NAMALWA (cell line): ENCODE measurements at places on chromosomes 11 and 22.

DNA sequence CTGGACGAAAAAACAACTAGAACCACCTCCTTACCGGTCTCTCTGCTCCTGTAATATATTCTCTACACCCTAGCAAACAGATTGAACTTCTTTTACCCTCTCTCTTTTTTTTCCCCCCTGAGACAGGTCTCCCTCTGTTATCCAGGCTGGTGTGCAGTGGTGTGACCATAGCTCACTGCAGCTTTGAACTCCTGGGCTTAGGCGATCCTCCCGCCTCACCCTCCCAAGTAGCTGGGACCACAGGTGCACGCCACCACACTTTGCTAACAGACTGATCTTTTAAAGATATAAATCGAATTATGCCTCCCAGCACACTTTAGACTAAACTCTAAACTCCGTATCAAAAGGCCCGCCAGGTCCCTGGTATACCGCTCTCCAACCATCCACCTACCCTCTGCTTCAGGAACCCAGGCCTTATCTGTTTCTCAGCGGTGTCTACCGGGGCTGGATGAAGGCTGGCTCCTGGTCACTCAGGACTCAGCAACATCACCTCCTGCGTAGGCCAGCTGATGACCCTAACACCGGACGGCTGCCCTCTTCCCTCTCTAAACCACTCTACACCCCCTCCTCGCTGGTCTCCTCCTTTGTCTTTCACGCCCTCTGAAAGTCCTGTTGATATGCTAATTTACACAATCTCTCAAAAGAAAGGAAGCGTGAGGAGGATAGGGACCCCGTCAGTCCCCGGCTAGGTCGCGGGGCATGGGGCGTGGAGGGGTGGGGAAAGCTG, 745 bp downstream of the C22orf39 start:
- no peak for DNase-seq

DNA sequence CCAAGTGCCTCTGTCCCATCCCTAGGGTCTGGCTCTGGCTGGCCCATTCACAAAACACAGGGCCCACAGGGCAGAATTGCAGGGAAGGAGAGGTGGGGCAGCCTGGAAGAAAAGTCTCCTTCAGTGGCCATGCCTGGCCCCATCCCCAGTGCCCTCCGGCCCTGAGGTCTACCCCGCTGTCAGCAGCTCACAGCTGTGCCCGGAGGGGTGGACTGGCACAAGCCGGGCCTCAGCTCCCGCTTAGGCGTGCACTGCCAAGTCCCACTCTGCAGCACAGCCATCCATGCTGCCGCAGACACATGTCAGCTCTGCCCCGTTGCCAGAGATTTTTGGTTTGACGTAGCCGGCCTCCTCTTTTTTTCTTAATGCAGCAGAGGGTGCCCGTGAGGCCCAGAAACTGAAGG, 3.9 kb upstream of the SCN2B start:
- DNase-seq: peak; percentile 78

- DNase-seq: no peak
These were observed 30.6 kb upstream of the DRD2 start for GRCh38 chr11:113505541-113506375.

- DNase-seq: no peak
These were observed 168.1 kb downstream of the ST3GAL4 start for GRCh38 chr11:126523441-126524205.

- DNase-seq: peak; percentile 71
These were observed 18.3 kb downstream of the PRSS23 start for GRCh38 chr11:86818462-86819192.

- no peak for DNase-seq
These were observed 728.8 kb downstream of the NELL1 start for GRCh38 chr11:21398195-21398594.

DNA sequence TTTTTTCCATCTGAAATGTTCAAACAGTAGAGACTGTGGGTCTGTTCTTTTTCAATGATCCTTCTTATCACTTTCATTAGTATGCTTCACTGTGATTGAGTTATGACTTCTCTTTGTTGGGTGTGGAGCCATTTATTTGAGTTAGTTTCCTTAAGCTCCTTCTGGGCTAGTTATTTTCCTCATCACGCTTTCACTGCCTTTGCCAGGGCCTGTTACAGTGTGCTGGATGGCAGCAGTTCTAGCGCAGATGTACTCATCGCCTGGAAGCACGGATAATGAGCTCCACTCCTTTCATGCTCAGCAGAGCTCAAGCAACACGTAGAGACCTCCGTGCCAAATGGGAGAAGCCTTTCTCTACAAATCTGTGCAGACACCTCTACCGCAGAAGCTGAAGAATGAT, 7.0 kb upstream of the ARHGAP42 start:
- no peak for DNase-seq

- DNase-seq: no peak
These were observed 35.4 kb upstream of the AMOTL1 start for GRCh38 chr11:94732617-94733281.

DNA sequence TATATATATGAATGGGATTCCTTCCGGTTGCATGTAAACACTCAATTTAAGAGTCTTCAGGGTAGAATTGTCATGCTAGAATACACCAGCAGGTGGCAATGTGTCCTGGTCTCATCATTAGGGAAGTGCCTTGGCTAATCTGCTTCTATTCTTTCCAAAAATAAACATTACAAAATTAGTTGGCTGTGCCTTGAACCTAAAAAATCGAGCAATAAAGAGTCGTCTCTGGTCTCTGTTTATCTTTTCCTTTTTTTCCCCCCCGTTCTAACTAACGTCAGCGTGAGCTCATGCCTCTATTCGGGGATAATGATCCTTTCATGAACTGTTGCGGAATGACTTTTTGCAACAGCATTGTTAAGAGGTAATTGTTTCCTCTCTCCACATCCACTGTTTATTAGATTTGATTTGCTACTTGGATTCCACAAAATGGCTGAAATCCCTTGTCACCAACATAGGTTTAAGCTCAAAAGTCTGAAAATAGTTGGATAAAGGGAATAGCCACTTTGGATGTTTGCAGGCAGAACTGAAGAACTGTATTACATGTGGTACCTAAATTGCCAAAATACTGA, 1.2 kb upstream of the ARHGEF12 start:
- peak; percentile 88 for DNase-seq

DNA sequence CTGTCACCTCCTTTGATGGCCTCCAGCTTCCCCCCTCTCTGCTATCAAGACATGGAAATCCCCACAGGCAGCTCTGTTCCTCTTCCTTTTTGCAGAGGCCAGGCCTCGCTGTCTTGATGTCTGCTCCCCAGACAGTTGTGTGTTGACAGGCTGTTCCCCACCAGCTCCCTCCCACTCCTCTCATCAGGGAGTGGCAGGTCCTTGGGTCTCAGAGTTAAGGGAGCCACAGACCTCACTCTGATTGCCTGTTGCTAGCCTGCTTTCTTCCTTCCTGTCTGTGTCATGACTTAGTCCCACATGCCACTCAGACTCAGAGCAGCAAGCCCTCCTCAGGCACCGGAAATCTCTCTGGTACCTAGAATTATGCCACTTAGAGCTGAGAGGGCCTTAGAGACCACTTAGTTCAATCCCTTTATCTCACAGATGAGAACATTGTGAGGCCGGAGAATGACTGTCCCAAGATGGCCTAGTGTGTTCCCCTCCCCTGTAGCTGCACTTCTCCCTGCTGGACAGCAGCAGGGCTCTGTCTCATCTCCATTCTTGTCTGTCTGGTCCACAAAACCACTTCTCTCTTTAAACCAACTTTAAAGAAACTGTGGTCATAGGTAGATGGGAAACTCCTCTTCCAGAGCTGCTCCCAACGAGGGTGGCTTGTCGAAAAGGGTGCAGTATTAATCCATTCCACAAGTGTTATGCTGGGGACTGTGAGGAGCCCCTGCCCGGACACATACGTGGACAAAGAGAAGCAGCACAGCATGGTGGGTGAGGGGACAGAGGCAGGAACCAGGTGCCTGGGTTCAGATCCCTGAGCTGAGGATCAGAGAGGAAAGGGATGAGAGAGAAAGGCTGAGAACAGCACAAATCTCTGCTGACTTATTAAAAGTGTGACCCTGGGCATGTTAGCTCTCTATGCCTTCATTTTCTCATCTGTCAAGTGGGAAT, 4.2 kb downstream of the AMPD3 start:
- peak; percentile 26 for DNase-seq

DNA sequence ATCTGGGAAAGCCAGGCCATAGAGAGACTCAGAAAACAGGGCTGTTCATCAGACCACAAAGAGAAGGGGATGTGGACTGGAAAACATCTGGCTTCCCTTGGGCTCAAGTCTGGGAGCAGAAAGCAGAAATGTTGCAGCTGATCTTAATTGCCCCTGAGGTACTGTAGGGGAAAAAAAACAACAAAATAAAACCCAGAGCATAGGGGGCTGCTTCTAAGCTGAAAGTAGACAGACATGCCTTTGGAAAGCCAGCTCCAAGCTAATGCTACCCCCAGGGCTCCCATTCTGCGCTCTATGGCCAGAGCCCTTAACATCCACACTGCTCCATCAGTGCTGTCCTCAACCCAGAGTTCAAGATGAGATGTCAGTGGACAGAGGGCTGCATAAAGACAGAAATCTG, 2.0 kb upstream of the PACSIN3 start:
- DNase-seq: no peak

GRCh38 chr11:115297330-115297729, 206.9 kb downstream of the CADM1 start:
- DNase-seq: no peak

DNA sequence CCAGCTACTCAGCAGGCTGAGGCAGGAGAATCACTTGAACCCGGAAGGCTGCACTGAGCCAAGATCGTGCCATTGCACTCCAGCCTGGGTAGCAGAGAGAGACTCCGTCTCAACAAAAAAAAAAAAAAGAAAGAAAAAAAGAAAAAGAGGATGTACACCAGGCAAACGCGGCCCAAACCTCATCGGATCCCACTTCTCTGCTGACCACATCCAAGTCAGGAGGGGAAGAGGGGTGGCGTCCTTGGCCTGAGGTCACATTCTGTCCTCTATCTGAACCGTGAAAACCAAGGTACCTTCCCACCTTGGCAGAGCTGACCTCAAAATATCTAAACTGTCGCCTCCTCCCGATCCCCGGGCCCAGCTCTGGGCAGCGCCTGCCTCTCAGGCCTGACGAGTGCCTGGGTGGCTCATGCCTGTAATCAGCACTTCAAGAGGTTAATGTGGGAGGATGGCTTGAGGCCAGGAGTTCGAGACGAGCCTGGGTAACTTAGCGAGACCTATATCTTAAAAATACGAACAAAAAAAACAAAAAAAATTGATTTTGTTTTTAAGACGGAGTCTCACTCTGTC, 25.1 kb downstream of the RGL4 start:
- DNase-seq: no peak

- DNase-seq: no peak
These were observed 919.5 kb downstream of the JRKL start for GRCh38 chr11:97309291-97309690.

DNA sequence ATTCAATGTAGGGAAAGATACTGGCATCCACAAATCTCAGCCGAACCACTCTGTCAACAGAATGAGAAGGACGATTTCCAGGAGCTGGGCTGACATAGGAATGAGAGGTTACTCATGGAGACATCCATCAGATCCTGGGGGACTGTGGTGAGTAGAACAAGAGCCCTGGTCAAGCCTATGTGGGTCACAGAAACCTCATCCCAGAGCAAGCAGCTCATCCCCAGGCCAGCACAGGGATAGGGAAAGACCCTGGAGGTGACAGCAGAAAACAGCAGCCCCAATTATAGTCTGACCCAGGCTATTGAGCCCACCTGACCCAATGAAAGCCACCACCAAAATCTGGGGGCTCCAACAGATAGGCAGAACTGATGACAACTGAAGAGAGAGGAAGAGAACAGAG, 128.0 kb upstream of the SERPIND1 start:
- no peak for DNase-seq

GRCh38 chr11:65427691-65428577, 5.3 kb downstream of the NEAT1 start:
- peak; percentile 53 for DNase-seq

DNA sequence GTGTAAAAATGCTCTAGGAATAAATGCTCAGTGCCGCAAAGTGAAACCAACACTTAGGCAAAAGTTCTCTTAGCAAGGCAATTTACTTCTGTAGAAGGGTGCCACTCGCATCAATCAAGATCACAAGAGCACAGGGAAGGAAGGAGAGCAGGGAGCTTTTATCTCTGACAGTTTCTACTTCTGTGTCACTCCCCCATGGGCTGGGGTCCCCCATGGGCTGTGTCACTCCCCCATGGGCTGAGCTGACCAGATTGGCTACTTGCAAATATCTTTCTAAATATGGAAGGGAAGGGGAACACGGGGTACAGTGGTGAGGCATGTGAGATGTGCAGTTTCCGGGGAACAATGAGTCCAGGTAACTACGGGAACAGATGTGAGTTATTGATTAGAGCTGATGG, 397 bp downstream of the OR52N2 start:
- no peak for DNase-seq

DNA sequence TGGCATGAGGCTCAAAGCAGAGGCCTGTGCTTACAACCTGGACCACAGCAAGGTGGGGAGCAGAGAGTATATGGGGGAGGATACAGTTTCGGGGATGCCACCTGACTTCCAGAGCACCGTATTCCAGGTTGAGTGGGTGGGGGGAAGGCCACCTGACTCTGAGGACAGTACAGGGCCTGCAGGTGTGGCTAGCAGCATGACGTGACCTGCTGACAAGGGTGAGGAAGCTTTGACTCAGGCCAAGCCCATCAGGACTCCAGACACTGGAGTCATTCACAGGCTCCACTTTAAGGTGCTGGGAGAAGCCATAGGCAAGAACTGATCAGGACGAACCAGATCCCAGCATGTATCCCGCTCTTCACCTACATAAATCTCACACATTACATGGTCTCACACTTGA, 34.6 kb upstream of the CRTAM start:
- no peak for DNase-seq

DNA sequence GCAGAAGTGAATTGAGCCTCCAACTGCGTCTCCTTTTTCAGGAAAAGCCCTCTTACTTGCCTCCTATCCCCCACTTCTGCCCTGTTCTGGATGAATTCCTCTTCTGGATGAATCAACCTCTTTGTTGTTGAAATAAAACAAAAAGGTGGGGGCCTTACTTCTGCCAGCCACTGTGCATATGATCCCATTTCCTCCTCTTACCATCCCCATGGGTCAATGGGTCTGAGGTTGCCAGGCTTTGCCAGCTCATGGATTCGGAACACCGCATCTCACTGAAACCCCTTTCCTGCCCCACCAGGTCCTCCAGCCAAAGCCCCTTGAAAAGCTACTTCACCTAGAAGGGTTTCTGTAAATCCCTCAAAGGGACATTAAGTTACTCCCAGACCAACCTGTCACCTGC, 3.7 kb upstream of the CHST1 start:
- no peak for DNase-seq
